ENCODE measurements at places on chromosomes 1 and 21.

DNA sequence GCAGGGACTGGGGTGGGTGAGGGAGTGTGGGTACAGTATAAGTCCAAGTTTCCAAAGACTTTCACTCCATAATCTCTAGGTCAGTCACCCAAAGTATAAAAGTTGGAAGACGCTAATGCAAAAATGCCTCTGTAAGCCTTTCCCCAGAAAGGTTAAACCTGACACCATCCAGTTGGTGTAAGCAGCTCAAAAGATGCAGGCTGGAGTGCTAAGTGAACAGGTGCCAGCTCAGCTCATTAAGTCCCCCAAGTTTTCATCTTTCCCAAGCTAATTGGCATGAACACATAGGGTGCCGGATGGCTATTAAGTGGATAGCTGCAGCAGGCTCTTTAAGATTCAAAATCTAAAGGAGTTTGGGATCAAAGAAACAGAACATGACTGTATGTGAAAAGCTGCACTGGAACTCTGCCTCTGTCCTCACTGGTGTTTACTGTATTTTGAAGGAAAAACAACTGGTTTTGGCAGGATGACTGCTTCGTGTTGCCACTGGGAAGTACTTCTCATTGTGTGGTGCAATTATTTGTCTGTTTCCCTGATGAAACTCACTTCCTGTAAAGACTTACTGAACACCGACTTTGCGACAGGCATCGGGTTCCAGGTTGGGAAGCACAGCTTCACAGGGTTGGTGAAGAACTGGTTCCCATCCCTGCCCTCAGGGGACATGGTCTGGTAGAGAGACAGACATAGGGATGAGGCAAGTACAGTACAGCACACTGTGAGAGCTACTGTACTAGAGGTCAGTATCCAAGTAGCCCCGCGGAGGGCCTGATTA, 152.7 kb downstream of the DAB1 start:
- DNase-seq = no peak

GRCh38 chr1:3056641-3057040, 12.4 kb upstream of the PRDM16 start:
- DNase-seq = no peak

DNA sequence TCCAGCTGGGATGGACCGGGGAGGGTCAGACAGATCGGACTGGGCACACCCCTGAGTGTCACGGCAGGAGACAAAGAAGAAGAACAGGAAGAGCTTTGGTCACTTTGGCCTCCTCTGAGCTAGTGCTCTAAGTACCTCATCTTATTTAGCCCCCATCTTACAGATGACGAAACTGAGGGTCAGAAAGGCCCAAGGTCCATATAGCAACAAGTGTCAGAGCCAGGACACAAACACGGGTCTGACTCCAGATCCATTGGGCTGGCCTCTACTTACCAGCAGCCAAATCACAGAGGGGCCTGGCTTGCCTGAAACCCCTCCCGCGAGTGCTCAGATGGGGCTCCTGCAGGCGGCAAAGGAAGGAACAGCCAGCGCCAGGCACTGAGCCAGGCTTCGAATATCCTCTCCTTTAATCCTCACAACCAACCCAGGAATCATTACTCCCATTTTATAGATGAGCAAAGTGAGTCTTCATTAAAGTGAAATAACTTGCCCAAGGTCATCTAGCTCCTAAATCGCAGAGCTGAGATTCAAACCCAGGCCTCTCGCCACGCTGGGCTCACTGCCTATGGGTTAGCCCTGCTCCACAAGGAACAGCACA, 25.7 kb upstream of the SELENON start:
- DNase-seq = no peak

DNA sequence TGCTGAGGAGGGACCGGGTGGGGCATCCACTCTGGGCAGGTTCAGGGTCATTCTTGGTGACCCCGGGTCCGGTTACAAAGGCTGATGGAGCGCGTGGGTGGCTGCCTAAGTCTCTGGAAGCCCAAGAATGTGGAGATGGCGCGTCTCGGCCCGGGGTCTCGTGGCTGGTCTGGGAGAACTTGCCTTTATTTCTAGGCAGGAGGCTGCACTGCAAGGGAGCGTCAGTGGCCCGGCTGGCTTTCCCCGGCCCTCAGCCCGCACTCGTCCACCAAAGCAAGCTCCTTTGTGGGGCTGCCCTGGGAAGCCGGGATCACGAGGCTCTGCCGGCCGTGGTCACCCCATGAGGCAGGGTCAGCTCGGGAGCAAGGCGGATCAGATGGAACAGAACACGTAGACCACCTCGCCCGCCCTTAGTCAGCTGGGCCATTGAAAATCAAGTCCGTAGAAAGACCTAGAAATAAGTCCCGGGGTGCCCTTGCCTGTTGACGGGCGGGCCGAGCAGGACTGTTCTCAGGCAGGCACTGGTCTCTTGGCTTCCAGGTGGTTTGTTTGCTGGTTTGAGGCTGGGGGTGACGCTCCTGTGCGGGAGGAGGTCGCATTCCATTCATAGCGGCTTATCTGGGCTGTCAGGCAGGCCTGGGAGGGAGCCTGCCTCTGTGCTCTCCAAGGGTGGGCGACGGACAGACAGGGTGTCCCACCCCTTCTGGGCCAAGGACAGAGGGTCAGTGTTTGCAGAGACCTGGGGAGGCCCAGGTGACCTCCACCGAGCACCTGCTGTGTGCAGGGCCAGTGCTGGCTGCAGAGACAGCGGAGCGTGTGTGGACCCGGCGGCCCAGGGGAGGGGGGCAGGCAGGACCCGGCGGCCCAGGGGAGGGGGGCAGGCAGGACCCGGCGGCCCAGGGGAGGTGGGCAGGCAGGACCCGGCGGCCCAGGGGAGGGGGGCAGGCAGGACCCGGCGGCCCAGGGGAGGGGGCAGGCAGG, 25.8 kb downstream of the COL18A1 start:
- DNase-seq = no peak

GRCh38 chr1:21292503-21292983, 2.3 kb upstream of the ECE1 start:
- DNase-seq = no peak

DNA sequence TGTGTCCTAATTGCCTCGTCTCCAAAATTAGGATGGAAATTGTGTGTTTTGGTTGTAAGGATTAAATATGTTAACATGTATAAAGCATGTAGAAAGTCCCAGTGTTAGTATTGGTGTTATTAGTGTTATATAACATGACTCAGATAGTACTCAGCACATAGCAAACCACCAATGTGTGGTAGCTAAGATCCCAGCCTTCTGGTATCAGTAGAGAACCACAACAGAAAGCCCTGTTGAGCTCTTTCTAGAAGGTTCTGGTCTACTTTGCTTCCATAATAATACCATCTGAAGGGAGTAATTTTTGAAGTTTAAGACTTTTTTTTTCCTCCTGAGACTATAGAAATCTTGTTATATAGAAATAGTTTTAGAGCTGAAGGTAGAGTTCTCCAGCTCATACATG, 259.3 kb upstream of the SGIP1 start:
- DNase-seq = no peak

DNA sequence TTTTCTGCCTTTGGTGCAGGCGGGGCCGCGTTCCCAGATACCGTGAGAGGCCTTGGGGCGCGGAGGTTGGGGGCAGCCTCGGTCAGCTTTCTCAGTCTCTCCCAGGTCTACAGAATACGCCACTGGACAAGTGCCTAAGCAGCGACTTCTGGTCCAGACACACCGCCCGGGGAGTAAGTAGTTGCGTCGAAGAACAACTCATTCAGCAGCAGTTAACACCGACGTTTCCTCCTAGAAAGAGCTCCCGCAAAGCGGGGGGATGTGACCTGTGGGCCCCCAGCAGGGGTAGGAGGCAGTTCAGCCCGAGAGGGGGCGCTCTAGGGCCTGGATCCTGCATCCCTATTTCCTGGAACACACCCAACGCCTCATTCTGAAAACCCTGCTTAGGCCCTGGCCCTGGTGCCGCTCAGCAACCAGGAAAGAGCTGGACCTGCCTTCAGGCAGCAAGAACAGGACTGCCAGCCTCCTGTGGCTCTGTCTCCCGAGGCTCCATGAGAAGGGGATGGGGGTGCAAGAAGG, 6.5 kb upstream of the BARHL2 start:
- DNase-seq = no peak

- DNase-seq = no peak
Measured at GRCh38 chr1:229879746-229880145, 187.3 kb upstream of the GALNT2 start.

DNA sequence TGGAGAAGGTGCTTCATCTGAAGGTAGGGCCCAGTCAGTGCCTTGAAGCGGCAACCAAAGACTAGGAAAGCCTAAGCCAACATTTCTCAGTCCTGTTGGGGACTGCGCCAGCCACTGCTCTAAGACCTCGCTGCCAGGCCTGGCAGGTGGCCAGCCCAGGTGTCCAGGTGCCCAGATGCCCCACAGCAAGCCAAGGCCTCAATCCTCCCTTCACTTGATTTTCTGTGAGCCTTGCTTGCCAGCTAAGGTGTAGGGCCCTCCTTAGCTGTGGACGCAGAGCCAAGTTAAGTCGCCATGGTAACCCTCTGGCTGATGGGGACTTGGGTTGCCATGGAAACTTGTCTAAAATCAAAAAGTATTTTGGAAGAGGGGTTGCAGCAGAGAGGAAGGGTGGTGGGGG, 135.0 kb downstream of the NAV1 start:
- no peak for DNase-seq

- DNase-seq = no peak
Measured at GRCh38 chr1:100302739-100303138, 36.7 kb downstream of the RTCA start.

DNA sequence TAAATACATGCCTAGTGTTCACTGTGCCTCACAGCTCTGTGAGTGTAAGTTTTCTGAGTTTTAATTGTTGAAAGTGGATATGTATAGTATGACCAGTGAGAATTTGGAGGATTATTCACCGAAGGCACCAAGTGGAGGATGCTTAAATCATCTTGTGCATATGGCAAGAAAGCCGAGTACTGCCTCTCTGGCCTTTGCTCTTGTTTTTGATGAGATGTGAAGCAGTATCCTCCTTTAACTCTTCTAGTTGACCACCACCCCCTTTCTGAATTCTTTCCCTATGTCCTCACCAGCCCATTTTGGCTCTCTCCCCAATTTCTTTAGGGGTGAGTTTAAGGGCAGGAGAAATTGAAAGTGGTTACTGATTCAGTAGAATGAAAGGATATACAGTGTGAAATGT, 130.4 kb downstream of the SYT2 start:
- no peak for DNase-seq

DNA sequence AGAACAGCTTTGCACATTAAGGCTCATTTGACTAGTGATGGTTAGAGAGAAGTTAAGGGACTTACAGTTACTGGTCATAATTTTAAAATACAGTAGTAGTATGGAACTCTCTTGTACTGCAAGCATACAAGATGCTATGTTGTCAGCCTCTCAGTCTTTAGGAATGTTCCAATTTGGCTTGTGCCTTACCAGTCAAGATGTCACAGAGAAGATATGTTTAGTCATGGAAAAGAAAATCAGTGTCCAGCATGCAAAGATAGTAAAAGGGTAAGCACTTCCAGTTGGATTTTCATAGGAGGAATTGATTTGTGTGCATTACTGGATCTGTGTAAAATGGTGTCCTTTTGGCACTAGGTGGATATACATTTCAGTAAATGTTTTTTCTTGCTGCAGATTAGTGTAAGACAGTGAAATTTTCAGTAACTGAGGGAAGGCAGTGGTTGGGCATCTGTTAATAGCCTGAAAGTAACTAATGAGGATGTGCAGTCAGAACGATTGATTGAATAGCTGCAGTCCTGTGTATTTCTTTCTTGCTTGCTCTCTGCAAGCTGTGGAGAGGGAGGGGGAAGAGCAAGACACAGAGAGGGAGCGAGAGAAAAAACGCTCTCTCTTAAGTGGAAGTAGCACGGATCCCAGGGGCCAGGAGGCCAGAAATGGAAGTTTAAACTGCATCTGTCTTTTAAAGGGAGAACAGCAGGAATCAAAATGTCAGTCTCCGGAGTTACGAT, 108.2 kb downstream of the CLEC20A start:
- no peak for DNase-seq

DNA sequence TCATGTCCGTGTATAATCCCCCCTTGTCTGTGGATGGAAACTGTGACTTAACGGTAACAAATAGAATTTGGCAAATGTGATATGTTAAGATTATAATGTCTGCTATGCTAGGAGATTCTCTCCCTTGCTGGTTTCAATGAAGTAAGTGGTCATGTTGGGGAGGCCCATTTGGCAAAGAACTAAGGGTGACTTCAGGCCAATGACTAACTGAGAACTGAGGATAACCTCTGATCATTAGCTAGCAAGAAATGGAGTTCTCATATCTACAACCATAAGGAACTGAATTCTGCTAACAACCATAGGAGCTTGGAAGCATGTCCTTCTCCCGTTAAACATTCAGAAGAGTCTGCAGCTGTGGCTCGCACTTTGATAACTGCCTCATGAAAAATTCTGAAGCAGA, 2.3 kb downstream of the IFI44L start:
- DNase-seq = no peak

Data from activated CD4-positive, alpha-beta T cell treated with anti-CD3 and anti-CD28 coated beads for 24 hours (primary cell).